NCI-H2171 treated with DMSO at 0.1 percent for 48 hours (cell line): ENCODE measurements at places on chromosomes 7 and 10.
A peak's percentile ranks its signal among the peaks of the same experiment; 100 is the strongest.

DNA sequence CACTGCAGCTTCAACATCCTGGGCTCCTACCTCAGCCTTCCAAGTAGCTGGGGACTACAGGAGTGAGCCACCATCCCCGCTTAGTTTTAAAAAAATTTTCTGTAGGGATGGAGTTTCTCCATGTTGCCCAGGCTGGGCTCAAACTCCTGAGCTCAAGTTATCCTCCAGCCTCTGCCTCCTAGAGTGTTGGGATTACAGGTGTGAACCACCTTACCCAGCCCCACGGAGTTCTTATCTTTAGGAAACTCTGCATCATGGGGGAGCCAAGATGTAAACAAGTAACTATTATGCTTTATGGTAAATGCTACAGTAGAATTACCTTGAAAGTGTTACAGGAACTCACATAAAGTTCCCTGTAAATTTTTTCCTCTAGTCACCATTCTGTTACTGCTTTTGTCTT lies 65.3 kb downstream of the PHTF2 start:
- no peak for DNase-seq

DNA sequence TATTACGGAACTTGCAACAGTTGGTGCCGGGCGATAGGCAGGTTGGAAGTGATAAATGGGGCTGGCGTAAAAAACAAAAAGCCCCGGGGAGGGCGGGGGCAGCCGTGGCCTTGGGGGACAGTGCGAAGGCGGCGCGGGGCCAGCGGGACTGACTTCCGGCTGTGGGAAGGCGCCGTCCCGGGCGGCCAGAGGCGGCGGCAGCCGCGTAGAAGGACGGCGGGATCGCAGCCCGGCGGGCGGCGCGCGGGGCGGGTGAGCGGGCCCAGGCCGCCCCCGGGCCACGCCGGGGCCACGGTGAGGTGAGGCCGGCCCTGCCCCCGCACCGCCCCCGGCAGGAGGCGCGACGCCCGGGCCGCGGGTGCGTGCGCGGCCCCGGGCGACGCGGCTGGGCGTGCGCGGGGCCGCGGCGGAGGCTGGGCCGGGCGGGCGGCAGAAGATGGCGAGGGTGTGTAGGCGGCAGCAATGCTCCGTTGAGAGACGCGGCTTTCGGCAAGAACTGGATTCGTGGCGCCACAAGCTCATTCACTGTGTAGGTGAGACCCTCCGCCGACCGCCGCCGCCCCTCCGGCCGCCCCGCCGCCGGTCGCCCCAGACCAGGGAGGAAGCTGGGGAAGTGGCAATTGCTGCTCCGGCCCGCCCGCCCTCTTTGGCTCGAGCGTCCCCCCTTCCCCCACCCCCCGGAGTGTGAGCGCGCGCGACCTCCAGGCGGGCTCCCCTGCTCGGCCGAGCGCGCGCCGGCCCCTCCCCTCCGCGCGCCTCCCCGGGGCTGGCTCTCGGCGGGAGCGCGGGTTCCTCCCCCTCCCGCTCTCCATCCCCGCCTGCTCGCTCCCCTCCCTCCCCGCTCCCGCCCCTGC lies at the start of gene LCOR:
Gene LCOR (plus strand): TSS at position 432 of the 854 bp plus-strand sequence. CDS start 116,760 bp downstream, outside the sequence.
- DNase-seq = peak; percentile 65

DNA sequence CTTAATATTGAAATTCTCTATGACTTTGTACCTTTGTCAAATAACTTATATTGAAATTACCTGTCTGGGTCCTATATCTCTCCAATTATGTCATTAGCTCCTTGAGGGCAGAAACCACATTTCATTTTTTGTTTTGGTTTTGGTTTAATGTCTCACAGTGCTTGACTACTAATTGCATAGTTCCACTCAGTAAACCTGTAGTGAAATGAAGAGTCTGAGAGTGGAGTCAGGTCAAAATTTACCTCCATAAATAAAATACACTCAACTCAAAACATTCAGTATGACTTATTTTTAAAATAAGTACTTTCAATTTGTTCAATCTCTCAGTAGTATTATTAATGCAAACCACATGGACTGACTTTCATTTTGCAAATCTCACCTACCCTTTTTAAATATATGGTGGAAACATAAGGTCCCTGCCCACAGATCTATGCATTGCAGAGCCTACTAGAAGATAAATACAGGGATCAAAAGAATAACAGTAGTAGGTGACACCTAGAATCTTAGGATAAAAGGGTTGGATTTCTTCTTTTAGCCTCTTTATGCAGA lies 32.5 kb downstream of the PDE1C start:
- no peak for DNase-seq

GRCh38 chr7:155119801-155120382 lies 49.8 kb downstream of the HTR5A start:
- no peak for DNase-seq

- DNase-seq = no peak
Observed at GRCh38 chr7:120539321-120539720, 266.3 kb downstream of the KCND2 start.

DNA sequence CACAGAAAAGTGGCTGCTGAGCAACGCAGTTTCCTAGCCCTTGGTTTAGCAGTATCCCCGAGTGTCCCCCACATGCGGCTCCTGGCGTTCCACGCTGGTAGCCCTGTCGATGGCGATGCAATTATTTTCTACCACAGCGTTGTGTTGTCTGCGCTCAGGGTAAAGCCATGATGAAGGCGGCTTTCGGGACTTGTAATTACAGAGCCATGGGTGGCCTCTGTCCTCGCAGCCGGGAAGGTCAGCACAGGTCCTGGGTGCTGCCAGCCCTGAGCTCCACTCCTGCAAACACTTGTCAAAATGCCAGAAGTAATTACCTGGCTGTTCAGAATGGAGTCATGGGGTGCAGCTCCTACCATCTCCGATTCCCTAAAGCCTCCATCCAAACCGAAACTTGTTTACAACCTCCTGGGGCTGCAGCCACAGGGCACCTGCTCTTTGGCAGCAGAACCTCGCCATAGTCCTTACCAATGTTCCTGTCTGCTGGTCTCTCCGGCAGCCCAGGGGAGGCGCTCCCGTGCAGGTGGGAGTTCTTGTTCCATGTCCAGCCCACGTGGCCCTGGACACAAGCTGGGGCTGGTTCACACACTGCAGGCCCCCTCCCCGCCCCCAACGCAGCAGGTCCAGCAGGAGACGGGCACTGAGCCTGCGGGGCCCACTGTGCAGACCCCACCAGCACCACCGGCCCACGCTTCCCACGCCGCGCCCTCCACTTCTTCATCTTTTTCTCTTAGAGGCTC lies 512.6 kb downstream of the PTPRN2 start:
- DNase-seq = no peak

DNA sequence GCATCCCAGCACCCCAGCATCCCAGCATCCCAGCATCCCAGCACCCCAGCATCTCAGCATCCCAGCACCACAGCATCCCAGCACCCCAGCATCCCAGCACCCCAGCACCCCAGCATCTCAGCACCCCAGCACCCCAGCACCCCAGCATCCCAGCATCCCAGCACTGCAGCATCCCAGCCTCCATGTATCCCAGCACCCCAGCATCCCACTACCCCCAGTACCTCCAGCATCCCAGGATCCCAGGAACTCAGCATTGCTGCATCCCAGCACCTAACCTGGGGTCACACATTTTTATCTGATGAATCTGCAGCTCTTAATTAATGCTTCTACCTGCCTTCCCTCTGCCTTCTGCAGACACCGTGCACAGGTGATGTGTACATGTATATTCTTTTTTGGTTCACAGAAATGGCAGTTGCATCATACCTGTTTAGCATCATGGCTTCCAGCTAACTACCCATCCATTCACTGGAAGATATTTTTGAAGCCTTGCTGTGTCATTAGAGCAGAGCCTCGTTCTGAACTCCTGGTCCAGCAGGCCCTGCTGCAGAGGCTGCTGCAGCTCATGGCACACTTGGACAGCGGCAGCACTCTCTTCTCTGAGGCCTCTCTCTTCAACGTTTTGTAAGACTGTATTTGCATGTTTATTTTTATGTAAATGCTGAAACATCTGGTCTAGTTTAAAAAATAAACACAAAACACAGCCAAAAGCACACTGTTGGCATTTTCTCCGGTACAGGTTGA lies 4.6 kb upstream of the CFAP46 start:
- no peak for DNase-seq

GRCh38 chr10:28620251-28620650 lies 57.1 kb upstream of the BAMBI start:
- no peak for DNase-seq

DNA sequence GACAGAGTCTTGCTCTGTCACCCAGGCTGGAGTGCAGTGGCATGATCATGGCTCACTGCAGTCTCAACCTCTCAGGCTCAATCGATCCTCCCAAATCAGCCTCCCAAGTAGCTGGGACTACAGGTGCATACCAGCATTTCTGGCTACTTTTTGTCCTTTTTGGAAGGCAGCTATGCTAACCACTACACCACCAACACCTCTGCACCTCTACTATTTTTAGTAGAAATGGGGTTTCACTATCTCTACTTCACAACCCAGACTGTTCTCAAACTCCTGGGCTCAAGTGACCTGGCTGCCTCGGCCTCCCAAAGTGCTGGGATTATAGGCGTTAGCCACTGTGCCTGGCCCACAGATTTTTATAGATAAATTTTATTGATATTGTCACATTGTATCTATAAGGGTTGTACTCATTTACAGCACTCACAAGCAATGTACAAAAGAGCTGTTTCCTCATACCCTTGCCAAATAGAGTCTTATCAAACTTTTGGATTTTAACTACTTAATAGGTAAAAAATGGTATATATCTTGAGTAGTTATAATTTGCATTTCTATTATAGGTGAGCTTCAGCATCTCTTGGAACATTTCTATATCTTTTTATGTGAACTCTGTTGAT lies 23.7 kb downstream of the PRR15 start:
- DNase-seq = no peak

GRCh38 chr10:125201791-125202622 lies 41.6 kb upstream of the CTBP2 start:
- no peak for DNase-seq

GRCh38 chr10:51800725-51801424 lies 101.5 kb upstream of the CSTF2T start:
- DNase-seq = no peak

GRCh38 chr7:151187409-151188251 lies 580 bp upstream of the ASB10 start:
- DNase-seq = no peak

DNA sequence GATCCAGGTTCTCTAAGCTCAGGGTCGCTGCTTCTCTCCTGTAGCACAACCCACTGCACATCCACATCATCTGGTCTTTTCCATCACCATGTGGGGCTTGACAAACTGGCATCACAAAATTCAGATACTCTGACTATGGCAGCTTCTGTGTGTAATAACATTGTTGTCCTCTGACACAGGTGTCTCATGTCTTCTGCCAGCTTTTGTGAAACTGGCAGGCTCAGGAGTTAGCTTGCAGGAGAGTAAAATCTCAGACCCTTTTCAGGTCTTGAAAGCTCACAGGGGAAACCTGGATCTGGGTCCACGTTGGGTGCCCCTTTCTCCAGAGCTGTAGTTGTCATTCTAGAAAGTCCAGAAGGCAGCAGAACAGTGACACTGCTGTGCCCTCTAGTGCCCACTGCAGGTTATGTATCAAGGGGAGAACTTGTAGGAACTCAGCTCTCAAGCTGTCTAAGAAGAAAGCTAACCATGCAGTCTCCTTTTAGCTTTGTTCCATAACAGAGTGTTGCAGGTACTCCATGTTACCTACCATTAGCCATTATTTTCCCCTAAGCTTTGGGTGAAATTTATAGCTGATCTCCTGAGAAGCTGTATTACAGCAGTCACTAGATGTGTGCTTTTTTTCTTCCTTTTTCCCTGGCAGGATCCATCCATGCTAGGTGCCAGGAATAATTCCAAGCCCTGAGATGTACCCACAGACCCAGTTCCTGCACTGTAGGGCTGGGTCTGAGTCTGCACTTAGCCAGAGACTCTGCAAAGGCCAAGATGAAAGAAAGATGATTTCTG lies 102.7 kb downstream of the ZNF248 start:
- DNase-seq = peak; percentile 22

GRCh38 chr10:116059320-116059719 lies 213.7 kb downstream of the GFRA1 start:
- no peak for DNase-seq

GRCh38 chr10:43391496-43391895 lies 17.5 kb downstream of the HNRNPF start:
- DNase-seq = no peak

- DNase-seq = no peak
Observed at GRCh38 chr10:132808383-132809231, 22.7 kb upstream of the NKX6-2 start.

GRCh38 chr7:121219026-121219425 lies 109.8 kb upstream of the WNT16 start:
- no peak for DNase-seq

GRCh38 chr10:91206837-91207474 lies 13.5 kb upstream of the PCGF5 start:
- no peak for DNase-seq

DNA sequence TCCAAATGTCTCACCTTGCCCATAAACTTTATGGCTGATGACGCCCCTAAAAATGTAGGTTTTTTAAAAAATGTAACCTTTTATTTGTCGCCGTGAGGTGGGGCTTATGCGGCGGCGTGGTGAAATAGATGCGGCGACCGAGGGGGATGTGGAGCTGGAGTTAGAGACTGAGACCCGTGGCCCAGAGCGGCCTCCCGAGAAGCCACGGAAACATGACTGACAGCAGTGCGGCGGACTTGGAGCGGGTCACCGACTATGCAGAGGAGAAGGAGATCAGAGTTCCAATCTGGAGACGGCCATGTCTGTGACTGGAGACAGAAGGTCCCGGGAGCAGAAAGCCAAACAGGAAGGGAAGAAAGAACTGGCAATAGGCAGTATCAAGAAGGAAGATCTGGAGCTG lies 46.5 kb downstream of the C7orf33 start:
- DNase-seq = no peak

GRCh38 chr10:120656107-120656506 lies 195.1 kb upstream of the WDR11 start:
- DNase-seq = no peak

DNA sequence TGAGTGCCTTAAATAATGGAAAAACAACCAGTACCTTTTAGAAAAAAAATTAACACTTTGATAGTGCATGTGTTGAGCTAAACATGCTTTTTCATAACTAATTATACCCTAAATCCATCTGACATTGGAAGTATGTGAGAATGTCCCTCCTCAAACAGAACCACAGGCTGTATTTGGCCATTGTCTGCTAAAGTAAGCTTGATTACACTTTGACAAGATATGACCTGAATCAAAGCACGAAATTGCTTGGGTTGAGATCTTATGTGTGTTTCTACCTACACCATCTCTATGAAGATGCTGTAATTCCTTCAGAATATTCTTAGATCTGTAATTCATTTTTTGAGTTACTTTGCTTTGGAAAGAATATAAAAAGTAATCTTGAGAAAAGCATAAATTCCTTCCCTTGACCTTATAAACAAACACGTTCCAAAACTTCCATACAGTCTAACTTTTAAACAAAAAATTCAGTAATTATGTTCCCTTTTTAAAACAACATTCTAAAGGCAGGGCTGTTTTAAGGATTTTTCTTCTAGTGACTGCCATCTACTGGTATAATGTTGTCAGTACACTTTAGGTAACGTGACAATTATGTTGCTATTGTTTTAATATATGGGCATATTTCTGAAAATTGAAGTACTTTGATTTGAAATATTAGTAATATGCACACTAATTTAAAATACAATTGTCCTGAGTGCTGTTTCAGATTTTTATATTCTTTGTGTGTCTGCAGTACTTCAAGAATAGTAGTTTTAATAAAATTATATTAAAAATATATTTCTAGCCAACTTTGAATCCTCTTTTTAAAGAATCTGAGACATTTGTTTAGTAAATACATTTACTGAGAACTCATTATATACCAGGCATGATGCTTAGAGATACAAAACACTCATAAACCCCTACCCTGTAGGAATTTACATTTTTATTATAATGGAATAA lies 20.9 kb downstream of the CD36 start:
- peak; percentile 52 for DNase-seq

- no peak for DNase-seq
Observed at GRCh38 chr7:143967398-143967797, 12.8 kb downstream of the OR2F1 start.

- no peak for DNase-seq
Observed at GRCh38 chr7:108911016-108911415, 341.3 kb downstream of the DNAJB9 start.
